ENCODE measurements at places on chromosomes 13 and 19.

GRCh38 chr13:25927363-25927762, 124.5 kb downstream of the SHISA2 start:
- H3K36me3 ChIP-seq = no peaks in the 10 kb centered on the region
- no peaks in the 10 kb centered on the region for H3K27me3 ChIP-seq
- DNase-seq = no peak
- H3K27ac ChIP-seq = no peak overlapping the region
- H3K4me3 ChIP-seq = no peak overlapping the region

DNA sequence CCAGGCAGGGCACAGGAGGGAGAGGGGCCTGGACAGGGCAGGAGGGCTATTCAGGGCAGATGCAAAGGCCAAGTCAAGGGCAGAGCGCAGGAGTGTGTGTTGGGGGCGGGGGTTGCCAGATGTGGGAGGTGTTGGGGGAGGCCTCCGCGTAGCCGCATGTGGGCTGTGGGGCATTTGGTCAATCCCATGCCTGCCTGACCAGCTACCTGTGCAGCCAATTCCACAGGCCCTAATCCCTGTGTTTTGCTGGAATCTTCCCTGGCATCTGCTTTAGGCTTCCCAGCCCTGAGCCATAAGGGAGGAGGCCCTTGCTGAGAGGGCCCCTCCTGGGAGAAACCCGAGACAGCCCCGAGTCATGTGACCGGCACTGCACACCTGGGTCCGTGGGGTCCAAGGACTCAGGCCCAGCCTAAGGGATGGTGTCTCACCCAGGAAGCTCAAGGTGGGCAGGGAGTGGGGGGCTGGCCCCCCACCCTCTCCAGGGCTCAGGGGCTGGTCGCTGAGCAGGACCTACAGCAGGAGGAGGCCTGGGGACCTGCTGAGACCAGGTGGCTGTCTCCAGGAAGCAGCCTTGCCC, 20.3 kb downstream of the RFX1 start:
- peaks cover 8% of the 10 kb centered on the region for H3K4me1 ChIP-seq
- no peak overlapping the region for H3K4me3 ChIP-seq
- no peak for DNase-seq

DNA sequence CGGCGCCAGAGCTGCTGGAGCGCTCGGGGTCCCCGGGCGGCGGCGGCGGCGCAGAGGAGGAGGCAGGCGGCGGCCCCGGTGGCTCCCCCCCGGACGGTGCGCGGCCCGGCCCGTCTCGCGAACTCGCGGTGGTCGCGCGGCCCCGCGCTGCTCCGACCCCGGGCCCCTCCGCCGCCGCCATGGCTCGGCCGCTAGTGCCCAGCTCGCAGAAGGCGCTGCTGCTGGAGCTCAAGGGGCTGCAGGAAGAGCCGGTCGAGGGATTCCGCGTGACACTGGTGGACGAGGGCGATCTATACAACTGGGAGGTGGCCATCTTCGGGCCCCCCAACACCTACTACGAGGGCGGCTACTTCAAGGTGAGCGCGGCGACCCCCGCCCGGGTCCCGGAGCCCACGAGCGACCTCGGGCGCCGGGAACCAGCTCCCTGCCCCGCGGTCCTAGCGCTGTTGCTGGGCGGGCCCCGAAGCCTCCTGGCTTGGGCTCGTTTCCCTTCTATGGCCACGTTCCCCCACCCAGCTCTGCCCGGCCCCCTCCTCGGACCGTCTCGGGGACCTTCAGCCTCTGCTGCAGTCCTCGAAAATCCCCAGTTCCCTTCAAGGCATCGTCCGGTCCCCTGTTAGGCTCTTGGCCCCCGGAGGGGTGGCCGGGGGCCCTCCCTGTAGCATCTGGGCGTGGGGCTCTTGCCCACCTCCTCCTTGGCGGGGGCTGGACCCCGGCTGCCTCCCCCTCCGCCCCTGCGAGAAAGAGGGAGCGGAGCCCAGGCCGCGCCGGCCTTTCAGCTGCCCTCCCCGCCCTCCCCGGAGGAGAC, at the start of gene CDC34:
Gene CDC34 (plus strand): TSS at position 8 of the 808 bp plus-strand sequence. CDS start 172 bp downstream, at position 180.
- peaks cover 24% of the 10 kb centered on the region for H3K4me1 ChIP-seq
- no peaks in the 10 kb centered on the region for H3K27me3 ChIP-seq
- H3K36me3 ChIP-seq = peaks cover 21% of the 10 kb centered on the region
- DNase-seq = no peak
- peak within 1 kb of the TSS; percentile 95 for H3K27ac ChIP-seq
- H3K4me3 ChIP-seq = peak within 1 kb of the TSS; percentile 99

- no peak overlapping the region for H3K27ac ChIP-seq
- DNase-seq = no peak
- H3K27me3 ChIP-seq = no peaks in the 10 kb centered on the region
- H3K4me3 ChIP-seq = no peak overlapping the region
These were observed 17.9 kb upstream of the C2CD4C start for GRCh38 chr19:426725-427445.

DNA sequence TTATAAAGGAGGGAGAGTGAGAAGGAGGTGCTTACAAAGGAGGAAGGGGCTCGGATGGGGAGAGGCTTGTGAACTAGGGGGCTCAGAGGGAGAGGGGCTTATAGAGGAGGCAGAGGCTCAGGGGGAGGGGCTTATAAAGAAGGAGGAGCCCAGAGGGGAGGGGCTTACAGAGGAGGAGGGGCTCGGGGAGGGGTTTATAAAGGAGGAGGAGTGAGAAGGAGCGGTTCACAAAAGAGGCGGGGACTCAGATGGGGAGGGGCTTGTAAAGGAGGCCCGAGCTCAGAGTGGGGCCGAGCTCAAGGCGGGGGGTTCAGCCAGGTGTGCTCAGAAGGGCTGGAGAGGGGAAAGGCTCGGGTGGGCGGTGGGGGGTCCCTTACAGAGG, 500 bp downstream of the SMIM24 start:
- H3K27ac ChIP-seq = no peak overlapping the region
- H3K4me3 ChIP-seq = no peak overlapping the region
- no peak for DNase-seq
- peaks cover 2% of the 10 kb centered on the region for H3K27me3 ChIP-seq

DNA sequence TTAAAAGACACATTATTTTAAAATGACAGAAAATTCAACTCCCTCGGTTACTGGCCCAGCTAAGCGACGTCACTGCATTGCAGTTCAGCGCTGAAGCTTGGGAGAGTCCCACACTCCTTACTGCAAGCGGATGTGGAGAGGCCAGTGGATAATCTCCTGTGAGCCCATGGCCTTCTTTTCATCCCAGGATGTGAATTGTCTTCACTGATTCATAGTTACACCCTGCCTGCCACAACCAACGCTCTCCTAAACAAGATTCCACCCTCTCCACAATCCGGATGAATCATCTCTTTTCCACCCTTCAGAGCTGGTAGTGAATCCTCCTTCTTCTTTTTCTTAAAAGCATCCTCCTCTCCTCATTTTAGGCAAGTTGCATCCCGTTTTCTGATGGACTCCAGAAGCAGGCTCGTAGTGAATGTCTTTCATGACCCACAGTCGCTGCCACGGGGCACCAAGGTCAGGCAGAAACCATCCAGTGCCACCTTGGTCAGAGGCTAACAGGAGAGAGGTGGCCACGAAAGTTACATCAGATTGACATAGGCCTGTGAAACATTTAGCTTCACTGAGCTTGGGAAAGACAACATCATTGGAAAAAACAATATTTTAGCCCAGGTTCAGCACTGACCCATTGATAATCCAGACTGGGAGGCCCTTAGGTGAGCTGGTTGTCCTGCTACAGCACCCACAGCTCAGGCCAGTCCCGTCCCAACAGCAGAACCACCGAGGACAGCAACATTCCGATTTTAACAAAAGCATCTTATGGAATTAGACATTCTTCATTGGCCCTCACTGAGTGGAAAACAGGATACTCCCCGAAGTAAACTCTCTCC, 2.0 kb downstream of the GJB2 start:
- no peak for DNase-seq
- H3K4me3 ChIP-seq = no peak overlapping the region
- H3K4me1 ChIP-seq = peaks cover 7% of the 10 kb centered on the region
- H3K27me3 ChIP-seq = peaks cover 25% of the 10 kb centered on the region

DNA sequence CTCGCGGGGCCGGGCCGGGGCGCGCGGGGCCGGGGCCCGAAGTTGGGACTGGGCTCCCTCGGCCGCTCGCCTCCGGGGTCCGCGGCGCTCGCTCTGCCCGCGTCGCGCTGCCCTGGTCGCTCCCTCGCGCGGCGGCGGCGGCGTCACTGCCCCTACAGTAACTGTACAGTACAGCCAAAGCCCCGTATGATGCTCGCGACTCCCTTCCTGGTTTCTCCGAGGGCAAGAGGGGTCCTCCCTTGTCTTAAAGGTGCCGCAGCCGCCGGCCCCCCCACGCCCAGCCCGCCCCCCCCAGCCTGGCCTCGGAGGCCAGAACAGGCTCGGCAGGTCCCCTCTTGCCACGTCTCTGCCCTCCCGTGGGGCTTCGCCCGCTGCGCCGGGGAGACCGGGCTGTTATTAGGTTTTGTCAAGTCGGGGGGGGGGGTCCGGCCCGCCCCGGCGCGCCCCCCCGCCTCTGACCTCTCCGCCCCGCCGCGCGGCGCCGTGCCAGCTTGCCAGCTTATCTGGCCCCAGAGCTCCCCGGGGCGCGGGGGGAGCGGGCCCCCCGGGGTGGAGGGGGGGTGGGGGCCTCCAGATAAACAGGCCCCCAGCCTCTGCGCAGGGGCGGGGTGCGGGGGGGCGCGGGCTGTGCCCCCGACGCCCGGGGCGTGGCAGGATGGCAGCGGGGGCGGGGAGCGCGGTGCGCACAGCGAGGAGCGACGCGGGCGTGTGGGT, at the start of gene ZBTB7A:
Gene ZBTB7A (minus strand): TSS at position 218 of the 714 bp plus-strand sequence. CDS start 11,667 bp downstream, outside the sequence.
- peak; percentile 94 for DNase-seq
- H3K4me3 ChIP-seq = peak within 1 kb of the TSS; percentile 98
- H3K4me1 ChIP-seq = peaks cover 24% of the 10 kb centered on the region
- H3K27me3 ChIP-seq = no peaks in the 10 kb centered on the region
- no peaks in the 10 kb centered on the region for H3K36me3 ChIP-seq

- no peak overlapping the region for H3K4me3 ChIP-seq
- H3K27ac ChIP-seq = peak overlapping the region; percentile 10
- peaks cover 52% of the 10 kb centered on the region for H3K36me3 ChIP-seq
- peaks cover 9% of the 10 kb centered on the region for H3K4me1 ChIP-seq
- H3K27me3 ChIP-seq = no peaks in the 10 kb centered on the region
These were observed 5.2 kb downstream of the PLEKHG2 start for GRCh38 chr19:39417463-39418181.

- no peaks in the 10 kb centered on the region for H3K27me3 ChIP-seq
- H3K4me3 ChIP-seq = no peak overlapping the region
- no peak for DNase-seq
- no peak overlapping the region for H3K27ac ChIP-seq
These were observed 684.2 kb downstream of the LIG4 start for GRCh38 chr13:107531180-107531579.

DNA sequence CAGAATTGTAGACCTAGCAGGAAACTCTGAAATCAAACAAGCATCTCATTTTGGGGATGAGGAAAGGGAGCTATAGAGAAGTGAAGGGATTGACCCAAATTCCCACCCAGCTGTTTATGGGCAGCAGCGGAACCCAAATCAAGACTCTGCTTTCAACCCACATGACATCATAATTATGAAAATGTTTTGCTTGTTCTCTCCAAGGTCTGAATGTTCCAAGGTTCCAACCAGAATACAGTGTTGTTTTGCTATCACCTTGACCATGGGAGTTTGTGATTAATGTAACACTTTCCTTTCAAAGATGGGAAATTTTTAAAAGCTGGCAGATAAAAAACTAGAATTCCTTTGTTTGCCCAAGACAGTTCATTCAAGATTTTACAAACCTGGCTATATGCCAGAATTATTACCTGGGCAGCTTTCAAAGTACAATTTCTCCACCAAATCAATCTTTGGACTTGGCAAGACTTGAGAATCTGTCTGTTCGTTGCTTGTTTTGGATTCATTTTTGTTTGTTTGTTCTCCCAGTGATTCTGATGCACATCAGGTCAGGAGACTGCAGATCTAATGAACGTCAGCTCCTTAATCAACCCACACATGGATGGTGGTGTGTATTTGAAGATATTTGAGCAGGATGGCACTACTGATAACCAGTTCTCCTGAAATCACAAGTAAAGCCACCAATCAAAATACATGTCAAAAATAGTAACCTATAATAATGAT, 322.7 kb downstream of the FOXO1 start:
- no peaks in the 10 kb centered on the region for H3K27me3 ChIP-seq
- DNase-seq = no peak
- no peaks in the 10 kb centered on the region for H3K4me1 ChIP-seq
- no peak overlapping the region for H3K27ac ChIP-seq
- no peak overlapping the region for H3K4me3 ChIP-seq
- H3K36me3 ChIP-seq = no peaks in the 10 kb centered on the region

DNA sequence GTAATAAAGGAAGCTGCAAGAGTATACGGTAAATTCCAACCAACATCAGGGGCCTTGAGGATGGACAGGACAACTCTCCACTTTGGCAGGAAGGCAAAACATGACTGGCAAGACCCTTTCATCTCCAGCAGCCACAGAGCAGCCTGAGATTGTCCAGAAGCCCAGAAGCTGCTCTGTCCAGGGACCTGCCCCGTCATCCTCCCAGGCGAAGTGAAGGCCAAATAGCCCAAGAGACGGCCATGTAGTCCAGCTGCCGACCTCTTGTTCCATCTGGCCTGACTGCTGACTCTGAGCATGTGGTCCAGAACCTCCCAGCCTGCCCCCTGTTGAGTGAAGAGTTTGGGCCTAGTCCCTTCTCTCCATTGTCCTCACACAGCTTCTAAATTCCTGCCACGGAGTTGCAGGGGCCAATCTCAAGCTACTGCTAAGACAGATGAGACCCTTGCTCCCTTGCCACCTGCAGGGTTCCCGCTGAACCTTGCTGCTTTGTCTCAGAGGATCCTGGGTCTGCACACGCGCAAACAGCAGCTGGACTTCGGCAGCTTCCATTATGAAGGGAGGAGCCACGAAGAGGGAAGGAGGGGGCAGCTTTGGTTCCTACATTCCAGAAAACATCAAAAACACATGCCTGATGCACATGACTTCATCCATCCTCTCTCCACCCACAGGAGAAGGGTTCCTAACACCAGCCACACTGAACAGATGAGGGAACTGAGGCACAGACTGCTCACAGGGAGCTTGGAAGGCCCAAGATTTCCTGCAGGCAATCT, 196.9 kb downstream of the KATNAL1 start:
- H3K4me3 ChIP-seq = no peak overlapping the region
- H3K27ac ChIP-seq = no peak overlapping the region
- no peak for DNase-seq
- H3K27me3 ChIP-seq = no peaks in the 10 kb centered on the region
- H3K36me3 ChIP-seq = no peaks in the 10 kb centered on the region

GRCh38 chr19:27872370-27872769, 1340.6 kb downstream of the UQCRFS1 start:
- H3K4me1 ChIP-seq = no peaks in the 10 kb centered on the region
- no peak overlapping the region for H3K4me3 ChIP-seq
- no peak for DNase-seq
- no peaks in the 10 kb centered on the region for H3K36me3 ChIP-seq
- H3K27ac ChIP-seq = no peak overlapping the region

GRCh38 chr13:80866921-80867320, 526.0 kb upstream of the SPRY2 start:
- no peaks in the 10 kb centered on the region for H3K36me3 ChIP-seq
- no peaks in the 10 kb centered on the region for H3K4me1 ChIP-seq
- no peak overlapping the region for H3K4me3 ChIP-seq
- DNase-seq = no peak
- no peaks in the 10 kb centered on the region for H3K27me3 ChIP-seq

DNA sequence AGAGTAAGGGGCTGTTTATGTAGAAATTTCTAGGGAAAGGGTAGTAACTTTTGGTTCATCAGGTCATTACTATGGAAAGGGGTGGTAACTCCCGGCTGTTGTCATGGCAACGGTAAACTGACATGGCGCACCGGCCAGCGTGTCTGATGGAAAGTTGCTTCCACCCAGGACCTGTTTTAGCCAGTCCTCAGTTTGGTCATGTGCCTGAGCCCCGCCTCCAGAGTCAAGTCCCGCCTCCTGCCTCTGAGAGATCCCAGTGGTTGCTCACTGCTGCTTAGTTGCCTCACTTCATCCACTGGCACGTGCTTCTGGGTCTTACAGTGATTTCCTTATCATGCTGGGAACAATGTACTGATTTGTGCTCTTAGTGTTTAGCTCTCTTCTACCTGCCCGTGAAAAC, 455.2 kb upstream of the ZNF507 start:
- no peak for DNase-seq
- H3K4me3 ChIP-seq = no peak overlapping the region
- no peaks in the 10 kb centered on the region for H3K36me3 ChIP-seq

Measured in ascending aorta (tissue), 2 donors.